T-helper 22 cell (primary cell): ENCODE measurements at places on chromosomes 7 and 10.

DNA sequence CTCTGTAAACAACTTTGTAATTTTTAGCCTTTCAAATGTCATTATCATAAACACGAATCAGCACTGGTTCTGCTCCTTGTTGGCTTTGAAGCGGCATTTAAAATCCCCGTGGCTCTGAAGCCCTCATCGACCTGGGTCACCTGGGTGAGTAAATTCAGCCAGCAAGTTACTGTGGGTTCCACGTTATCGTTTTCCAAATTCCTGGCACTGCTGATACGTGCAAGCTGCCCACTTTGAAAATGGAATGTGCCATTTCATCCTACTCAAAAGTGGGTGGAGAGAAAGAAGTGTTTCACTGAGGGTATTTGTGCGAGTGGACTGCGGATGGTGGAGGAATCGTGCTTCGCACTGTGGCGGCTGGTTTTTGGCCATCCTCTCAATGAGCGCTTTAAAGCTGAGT lies 281.7 kb downstream of the KLF6 start:
- no peak for DNase-seq

DNA sequence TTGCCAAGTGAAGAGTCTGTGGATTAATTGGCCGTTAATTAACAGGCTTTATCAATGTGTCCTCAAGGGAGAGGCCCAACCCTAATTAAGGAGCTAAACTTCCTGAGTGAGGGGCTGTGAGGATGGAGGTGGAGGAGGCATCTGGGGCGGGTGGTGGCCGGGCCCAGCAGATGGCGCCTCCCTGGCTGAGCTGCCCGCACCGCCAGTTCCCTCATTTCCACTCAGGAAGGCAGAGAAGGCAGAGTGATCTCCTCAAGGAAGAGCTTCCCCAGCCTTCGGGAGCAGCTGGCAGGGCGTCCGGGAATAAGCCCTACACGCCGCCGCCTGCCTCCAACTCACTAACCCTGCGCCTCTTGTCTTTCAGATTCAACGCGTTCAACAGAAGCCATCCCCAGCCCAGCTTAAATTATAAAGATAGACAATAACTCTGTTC lies 112.2 kb downstream of the CYTH3 start:
- DNase-seq: no peak

- no peak for DNase-seq
Observed at GRCh38 chr10:130884456-130884855, 427.1 kb downstream of the TCERG1L start.

DNA sequence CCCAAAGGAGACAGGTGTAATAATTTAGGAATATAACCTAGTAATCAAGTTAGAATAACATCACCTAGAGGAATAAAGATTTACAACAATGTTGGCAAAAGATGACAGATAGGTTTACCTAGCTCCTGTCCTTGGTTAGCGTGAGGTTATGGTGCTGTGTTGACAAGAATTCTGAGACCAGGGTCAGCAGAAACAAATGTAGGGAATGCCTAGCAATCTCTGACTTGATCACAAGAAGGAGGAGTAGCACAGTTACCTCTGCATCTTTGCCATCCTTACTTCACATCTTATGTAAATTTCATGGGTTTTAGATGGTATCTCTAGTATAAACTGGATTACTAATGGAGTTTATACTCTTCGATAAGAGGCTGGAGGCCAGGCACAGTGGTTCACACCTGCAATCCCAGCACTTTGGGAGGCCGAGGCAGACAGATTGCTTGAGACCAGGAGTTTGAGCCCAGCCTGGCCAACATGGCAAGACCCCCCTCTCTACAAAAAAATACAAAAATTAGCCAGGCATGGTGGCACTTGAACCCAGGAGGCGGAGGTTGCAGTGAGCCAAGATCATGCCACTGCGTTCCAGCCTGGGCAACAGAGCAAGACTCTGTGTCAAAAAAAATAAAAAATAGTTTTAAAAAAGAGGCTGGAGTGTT lies 37.1 kb downstream of the REEP3 start:
- DNase-seq: no peak

DNA sequence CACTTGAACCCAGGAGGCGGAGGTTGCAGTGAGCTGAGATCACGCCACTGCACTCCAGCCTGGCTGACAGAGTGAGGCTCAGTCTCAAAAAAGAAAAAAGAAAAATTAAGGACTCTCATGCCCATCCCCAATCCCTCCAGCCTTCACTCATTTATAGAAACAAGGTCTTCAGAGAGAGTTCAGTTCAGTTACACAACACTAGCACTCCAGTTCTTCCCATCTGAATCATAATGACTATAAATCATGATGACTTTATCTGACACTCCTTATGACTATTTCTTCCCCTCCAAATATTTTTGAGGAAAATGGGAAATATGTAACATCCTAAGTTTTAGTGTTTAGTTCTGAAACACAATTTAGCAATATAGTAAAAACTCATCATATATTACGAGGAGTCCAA lies 107.4 kb upstream of the LSM8 start:
- no peak for DNase-seq

- no peak for DNase-seq
Observed at GRCh38 chr7:28853834-28854749, 104.0 kb downstream of the TRIL start.

- DNase-seq: no peak
Observed at GRCh38 chr7:129311429-129311828, 86.6 kb downstream of the AHCYL2 start.

DNA sequence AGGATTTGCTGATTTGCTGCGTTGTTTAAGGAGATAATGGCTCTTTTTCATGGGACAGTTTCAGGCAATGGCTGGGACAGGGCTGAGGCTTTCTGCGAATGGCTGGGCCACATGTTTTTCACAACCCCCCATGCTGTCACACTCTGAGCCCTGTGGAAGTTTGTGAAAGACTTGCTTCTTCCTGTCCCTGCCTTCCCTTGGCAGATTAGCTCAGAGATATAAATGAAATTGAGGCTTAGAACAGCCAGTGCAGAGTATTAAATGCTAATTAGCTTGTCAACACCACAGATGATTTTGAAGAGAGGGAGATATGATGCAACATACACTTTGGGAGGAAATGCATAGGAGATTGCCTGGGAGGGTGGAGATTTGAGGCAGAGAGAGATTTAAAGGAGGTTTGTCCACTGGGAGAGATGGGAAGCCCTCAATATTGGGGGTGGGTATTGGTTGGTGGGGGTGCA lies 232.0 kb downstream of the SH2D4B start:
- DNase-seq: no peak

- no peak for DNase-seq
Observed at GRCh38 chr7:95454438-95455045, 19.7 kb upstream of the PON2 start.

DNA sequence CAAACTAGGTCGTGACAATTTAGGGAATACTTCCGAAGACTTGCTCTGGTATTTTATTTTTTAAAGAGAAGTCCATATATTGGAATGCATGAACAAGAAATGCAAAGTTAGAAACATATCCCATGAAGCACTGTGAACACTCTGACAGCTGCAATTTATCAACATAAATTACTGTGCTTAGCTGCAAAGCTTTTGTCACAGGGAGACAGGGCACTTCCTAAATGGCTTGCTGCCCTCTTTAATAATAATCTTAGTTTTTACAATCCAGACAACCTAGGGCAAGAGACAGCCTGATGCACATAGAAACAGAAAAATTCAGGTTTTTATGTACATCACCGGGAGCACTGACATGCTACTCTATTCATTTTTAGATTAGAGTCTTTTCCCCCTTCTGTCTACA lies 78.3 kb upstream of the NOBOX start:
- DNase-seq: no peak

GRCh38 chr7:91323626-91324158 lies 59.5 kb downstream of the FZD1 start:
- DNase-seq: no peak

DNA sequence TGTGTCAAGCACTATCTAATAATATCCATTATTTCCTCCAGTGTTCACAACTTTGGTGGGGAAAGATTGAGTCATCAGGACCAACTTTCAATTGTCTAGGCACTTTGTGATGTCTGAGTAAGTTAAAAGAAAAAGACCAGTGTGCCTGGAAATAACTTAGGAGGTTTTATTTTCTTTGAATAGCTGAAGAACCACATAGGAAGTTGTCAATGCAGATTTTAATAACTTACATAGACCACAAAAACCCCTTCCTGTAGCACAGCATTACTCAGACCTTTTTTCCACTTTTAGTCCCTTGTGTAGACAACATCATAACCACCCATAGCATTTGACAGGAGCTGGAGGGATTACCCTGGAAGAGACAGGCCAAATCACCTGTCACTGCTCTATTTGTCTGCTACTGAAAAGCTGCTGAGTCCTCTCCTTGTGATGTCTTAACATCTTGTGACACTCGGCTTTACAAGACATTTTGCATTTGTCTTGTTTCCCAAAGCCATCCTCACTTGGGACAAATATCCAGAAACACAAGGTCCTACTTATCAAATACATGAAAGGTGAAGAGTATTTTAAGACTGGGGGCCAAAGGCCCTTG lies 241.5 kb upstream of the PTER start:
- no peak for DNase-seq

GRCh38 chr10:22894714-22895113 lies 33.1 kb upstream of the ARMC3 start:
- no peak for DNase-seq

GRCh38 chr10:52853704-52854103 lies 81.1 kb upstream of the MBL2 start:
- DNase-seq: no peak

DNA sequence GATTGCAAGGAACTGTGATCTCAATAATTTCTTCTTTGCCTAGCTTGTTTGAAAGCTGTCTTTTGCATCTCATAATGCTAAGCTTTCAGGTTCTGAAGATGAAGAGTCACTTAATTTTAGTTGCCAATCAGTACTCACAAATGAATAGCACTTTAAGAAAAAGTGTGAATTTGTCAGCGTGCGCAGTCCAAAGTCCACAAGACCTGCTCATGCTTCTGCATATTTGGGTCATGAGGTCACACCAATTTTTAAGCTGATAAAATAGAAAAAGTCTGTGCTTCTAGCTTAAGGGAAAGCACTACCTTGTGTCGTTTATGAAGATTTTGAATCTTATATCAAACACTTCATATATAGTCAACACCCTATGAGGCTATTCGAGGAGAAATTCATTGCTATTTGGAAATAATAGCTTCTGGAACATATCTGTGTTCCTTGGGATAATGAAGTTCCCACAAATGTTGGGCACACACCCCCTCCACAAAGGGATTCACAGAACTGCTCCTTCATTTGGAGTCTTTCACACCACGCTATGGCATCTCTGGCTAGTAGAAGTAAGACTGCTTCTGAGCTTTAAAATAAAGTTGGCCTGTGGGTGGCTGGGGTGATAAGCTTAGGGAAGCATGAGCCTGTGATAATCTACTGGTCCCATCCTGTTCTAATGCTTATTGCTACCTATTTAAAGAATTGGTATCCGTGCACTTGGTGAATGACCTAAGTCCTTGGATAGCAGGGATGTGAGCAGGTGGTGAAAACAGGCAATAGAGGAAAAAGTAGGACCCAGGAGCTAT lies 33.3 kb downstream of the A1CF start:
- no peak for DNase-seq

- DNase-seq: no peak
Observed at GRCh38 chr10:99930731-99931550, 78.8 kb downstream of the DNMBP start.

- no peak for DNase-seq
Observed at GRCh38 chr10:5543623-5544022, 18.9 kb downstream of the CALML3 start.

GRCh38 chr10:99084161-99084560 lies 151.5 kb downstream of the HPSE2 start:
- DNase-seq: no peak

DNA sequence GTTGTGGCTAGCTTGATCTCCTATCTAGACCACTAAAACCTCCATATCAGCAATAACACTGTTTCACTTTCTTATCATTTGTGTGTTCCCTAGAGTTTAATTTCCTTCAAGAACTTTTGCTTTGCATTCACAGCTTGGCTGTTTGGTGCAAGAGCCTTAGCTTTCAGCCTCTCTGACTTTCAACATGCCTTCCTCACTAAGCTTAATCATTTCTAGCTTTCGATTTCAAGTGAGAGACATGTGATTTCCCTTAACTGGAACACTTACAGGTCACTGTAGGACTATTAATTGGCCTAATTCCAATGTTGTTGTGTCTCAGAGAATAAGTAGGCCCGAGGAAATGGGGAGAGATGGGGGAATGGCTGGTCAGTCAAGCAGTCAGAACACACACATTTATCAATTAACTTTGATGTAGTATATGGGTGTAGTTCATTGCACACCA lies 10.6 kb upstream of the BPGM start:
- no peak for DNase-seq

DNA sequence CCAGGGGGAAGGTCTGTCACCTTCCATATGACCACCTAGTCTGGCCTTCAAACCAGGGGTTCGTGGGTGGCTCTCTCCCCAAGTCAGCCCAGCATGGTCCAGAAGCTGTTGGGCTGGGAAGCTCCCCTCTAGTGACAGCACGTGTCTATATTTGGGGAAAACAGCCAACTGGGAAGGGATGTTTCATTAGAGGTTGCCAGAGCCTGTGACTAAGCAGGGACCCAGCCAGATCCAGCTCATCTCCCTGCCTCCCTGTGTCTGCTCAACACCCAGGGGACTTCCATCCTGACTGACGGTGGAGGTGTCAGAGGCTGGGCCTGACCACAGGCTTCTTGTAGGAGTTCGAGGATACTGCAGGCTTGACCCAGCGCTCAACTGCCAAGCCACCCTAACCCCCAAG lies 10.5 kb downstream of the STYXL1 start:
- no peak for DNase-seq

- no peak for DNase-seq
Observed at GRCh38 chr10:79269443-79269842, 77.8 kb upstream of the PPIF start.

DNA sequence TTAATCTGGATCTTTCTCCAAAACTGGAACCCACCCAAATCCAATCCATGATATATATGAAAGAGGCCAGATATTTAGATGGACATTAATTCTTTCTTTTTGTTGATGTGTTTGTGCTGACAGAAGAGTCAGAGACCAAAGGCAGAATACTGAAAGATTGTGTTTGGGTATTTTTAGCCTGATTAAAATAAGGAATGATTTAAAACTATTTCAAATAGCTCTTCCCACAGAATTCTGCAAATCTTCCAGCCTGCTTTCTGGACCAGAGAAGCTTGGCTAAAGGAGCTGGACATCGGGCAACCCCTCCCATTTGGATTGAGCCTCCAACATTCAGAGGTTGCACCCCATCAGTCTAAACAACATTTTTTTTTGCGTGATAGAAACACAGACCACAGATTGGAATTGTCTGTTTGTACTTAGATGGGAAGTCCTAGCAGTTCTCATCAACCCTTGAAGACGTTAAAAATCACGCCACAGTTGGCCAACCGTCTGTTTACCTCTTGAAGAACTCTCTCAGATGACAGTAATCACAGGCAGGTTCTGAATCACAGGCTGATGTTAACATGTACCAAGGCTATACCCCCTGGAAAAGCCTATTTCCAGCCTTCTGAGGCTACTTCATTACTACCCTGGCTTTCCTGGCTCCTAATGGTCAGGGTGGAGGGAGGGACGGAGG lies 155.2 kb upstream of the NRP1 start:
- no peak for DNase-seq

GRCh38 chr10:95201736-95202135 lies 7.7 kb downstream of the ACSM6 start:
- DNase-seq: no peak
